Psoas muscle (tissue), 8 donors: ENCODE measurements at places on chromosomes 6 and 20. TPM values are rescaled to one million over a fixed set of nuclear protein-coding genes. Genes with fewer than 3 reads are reported as not detected.
A peak's percentile ranks its signal among the peaks of the same experiment; 100 is the strongest.

Gene KATNA1
- 24.5 TPM for total RNA-seq

Gene ZSWIM3
- total RNA-seq: 1.5 TPM

DNA sequence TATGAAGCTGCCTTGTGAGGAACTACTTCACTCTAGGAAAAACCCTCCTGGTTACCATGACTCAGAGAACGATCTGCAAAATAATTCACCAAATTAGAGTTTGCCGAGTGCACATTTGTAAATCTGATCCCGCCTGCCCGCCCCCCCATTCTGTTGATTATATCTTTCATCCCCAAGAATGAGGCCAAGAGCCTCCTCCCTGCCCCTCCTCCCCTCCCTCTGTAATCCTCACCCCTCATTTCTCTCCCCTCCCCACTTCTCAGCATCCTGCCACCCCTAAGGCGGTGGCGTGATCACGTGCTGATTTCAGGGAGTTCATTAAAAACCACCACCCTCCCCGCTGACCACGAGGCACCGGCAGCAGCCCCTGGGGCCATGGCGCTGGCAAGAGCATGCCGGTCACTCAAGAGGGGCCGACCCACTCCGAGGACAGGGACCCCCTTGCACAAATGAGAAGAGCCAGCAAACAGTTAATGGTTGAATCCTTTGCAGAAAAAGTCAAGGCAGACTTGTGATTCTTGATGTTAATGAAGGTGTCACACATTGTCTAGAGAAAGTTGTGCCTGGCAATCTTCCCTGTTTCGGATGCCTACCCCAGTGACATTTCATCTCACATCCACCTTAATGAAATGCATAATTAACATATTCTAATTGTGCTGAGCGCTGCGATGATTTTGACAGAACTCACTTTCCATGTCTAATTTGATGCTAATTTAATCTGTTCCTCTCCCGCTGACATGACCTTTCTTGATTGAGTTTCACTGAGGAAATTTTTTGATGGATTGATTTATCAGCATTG is 247.9 kb downstream of the ZNF217 start:
- DNase-seq: no peak
- H3K4me3 ChIP-seq: no peak overlapping the region
- H3K27ac ChIP-seq: no peak overlapping the region
- H3K4me1 ChIP-seq: no peaks in the 10 kb centered on the region
- H3K27me3 ChIP-seq: no peaks in the 10 kb centered on the region

DNA sequence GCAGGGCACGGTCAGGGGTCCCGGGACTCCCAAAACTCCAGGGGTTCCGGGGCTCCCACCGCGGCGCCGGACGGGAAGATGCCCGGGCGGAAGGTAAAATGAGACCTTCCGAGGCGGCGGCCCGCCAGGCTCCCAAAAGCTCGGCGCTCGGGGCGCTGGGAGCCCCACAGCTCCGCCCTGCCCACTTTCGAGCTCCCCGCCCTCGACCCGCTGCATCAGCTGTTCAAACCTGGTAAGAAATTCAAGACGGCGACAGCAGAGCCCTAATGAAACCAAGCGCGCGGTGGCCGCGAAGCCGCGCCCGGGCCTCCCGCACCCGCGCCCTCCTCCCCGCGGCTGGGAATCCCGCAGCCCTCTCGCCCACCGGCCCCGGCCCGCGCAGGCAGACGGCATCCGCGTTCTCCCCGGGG is 369 bp downstream of the SLC4A11 start:
- peak overlapping the region; percentile 84 for H3K4me3 ChIP-seq
- peaks cover 6% of the 10 kb centered on the region for H3K4me1 ChIP-seq
- no peak for DNase-seq
- H3K27ac ChIP-seq: no peak overlapping the region

Gene SAMD5
- total RNA-seq: 0.19 TPM

- H3K27ac ChIP-seq: no peak overlapping the region
- H3K4me1 ChIP-seq: peaks cover 15% of the 10 kb centered on the region
- H3K4me3 ChIP-seq: peak overlapping the region; percentile 68
- no peaks in the 10 kb centered on the region for H3K36me3 ChIP-seq
Measured at GRCh38 chr6:1605004-1605892, 4.5 kb upstream of the FOXC1 start.

Gene MAFB
- 8.8 TPM for total RNA-seq
